GM04504 (cell line): ENCODE measurements at places on chromosomes 7 and 10.

- DNase-seq, result no peak
These were observed 266.6 kb downstream of the DNAJB9 start for GRCh38 chr7:108836256-108836655.

- DNase-seq, result no peak
These were observed 10.8 kb upstream of the ETV1 start for GRCh38 chr7:14000247-14000646.

DNA sequence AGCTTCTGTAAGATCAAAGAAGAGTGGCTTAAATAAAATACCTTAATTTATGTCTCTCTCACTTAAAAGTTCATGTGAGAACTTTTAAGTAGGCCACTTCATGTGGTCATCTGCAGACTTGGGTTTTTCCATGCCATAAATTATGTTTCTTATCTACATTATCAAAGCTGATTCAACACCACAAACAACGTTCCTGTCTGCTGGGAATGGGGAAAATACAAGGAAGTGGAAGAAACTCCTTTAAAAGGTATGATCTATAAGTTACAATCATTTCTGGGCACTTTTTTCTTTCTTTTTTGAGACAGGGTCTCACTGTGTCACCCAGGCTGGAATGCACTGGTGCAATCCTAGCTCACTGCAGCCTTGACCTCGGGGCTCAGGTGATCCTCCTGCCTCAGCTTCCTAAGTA lies 16.9 kb upstream of the OTUD1 start:
- no peak for DNase-seq

GRCh38 chr7:70374772-70375533 lies 757.0 kb upstream of the GALNT17 start:
- DNase-seq, result no peak

- DNase-seq, result peak; percentile 46
These were observed 33.9 kb downstream of the SGPL1 start for GRCh38 chr10:70849582-70850016.

DNA sequence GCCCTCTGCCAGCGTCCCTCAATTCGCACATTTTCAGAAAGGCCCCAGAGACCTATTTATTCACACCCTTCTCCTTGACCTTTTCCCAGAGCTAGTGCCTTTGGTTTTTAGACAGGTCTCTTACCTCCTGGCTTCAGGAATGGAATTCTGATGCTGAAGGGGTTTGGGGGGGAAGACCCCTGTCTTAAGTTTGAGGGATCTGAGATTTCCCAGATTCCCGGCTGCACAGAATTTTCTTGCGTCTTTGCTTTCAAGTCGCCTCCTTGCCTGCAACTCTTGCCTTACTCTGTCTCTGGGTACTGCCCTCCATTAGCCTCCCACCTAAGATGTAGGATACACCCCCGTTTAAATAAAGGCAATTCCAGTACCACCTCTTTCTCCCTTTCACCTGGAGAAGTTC lies 1.9 kb downstream of the GATA3 start:
- DNase-seq, result no peak

- no peak for DNase-seq
These were observed 10.4 kb downstream of the KLHL7 start for GRCh38 chr7:23115991-23116390.

GRCh38 chr10:109851616-109852474 lies 71.5 kb downstream of the XPNPEP1 start:
- DNase-seq, result no peak

DNA sequence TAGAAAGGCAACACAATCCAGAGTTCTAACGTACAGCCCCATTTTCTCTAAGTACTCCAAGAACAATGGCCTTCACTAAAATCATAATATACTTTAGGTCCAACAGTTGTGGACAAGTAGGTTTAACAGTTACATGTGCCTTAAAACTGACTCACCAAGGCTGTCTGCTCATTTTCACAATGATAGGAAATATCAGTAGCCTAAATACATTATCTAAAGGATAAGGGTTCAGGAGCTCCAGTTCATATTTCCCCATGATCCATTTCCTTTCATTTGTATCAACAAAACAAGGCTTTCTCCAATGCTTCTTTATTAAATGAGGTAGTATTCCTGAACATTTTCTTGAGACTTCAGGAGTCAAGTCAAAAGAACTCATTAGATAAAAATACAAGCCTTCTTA lies 164.0 kb downstream of the SLC25A13 start:
- DNase-seq, result no peak

- no peak for DNase-seq
These were observed 3.2 kb downstream of the DNAJB6 start for GRCh38 chr7:157339777-157340677.

- no peak for DNase-seq
These were observed 166.0 kb upstream of the COL1A2 start for GRCh38 chr7:94228678-94229077.

- no peak for DNase-seq
These were observed 370.2 kb downstream of the PPP1R3A start for GRCh38 chr7:113548561-113548960.

DNA sequence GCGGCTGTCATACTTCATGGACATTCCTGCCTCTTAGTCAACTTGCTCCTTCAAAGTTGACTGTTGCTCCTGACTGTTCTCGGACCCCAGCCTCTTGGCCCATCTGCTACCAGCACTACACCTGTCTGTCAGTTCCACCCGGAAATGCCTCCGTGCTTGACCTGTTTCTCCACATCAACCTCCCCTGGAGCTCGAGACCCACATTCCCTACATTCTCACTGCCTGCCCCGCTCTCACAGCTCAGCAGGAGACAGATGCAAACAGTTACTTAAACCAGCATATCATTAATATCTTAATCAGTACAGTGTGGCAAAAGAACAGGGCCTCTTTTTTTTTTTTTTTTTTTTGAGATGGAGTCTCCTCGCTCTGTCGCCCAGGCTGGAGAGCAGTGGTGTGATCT lies 174.3 kb downstream of the NRP1 start:
- no peak for DNase-seq

- no peak for DNase-seq
These were observed 1087.1 kb upstream of the LRRN3 start for GRCh38 chr7:110003827-110004226.
